ENCODE measurements at places on chromosomes 6 and 20. TPM values are rescaled to one million over a fixed set of nuclear protein-coding genes. Genes with fewer than 3 reads are reported as not detected.
A peak's percentile ranks its signal among the peaks of the same experiment; 100 is the strongest.

- no peak overlapping the region for H3K4me3 ChIP-seq
- DNase-seq: peak; percentile 37
- peaks cover 60% of the 10 kb centered on the region for H3K4me1 ChIP-seq
- no peaks in the 10 kb centered on the region for H3K36me3 ChIP-seq
Observed at GRCh38 chr6:156880913-156881312, 103.7 kb downstream of the ARID1B start.

DNA sequence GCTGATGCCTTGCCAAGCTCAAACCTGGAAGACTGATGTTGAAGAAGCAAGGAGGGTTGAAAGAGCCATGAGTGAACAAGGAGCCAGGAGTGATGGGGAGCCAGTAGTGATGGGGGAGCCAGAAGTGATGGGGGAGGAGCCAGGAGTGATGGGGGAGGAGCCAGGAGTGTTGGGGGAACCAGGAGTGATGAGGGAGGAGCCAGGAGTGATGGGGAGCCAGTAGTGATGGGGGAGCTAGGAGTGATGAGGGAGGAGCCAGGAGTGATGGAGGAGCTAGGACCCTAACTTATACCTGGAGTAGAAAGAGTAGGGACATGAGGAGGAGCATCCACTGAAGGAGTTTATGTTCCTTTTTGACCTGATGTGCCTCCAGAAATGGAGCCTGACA lies 14.6 kb upstream of the CD93 start:
- no peaks in the 10 kb centered on the region for H3K27me3 ChIP-seq
- H3K36me3 ChIP-seq: no peaks in the 10 kb centered on the region

DNA sequence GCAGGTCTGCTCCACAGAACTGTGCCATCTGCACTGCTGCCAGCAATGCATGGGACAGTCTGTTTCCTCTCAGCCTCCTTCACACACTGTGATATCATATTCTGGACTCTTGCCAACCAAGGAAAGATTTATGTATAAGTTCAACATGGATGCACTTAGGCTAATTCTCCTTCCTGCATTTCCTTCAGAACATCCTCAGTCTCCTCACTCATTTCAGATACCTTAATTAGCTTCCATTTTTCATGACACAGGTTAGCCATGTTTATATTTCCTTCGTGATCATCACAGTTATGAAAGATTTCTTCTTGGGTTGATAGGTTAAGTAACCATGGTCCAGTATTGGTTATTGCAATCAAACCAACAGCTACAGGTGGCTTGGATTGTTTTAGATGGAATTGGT lies 46.4 kb upstream of the DDR1 start:
- H3K4me1 ChIP-seq: peaks cover 15% of the 10 kb centered on the region
- H3K27ac ChIP-seq: no peak overlapping the region
- no peaks in the 10 kb centered on the region for H3K36me3 ChIP-seq
- H3K4me3 ChIP-seq: no peak overlapping the region
- no peaks in the 10 kb centered on the region for H3K27me3 ChIP-seq

DNA sequence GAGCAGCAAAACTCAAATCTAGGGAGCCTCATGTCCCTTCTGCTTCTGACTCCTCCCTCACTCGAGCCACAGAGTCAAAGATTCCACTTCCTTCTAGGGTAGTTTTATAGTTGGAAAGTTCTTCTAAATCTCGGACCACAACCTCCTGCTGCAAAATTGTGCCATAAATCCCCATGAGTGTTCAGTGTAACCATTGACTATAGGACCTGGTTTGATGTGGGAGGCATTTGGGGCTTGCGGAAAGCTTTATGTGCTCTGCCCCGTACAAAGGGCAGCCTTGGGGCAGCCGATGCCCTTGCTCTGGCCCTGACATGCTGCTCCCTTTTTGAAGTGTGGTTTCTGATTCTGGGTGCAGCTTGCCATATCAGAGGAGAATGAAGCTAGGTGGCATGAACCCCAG lies 43.6 kb upstream of the IER3 start:
- H3K4me1 ChIP-seq: peaks cover 4% of the 10 kb centered on the region
- no peak overlapping the region for H3K27ac ChIP-seq

GRCh38 chr6:32983964-32984621 lies 15.7 kb downstream of the BRD2 start:
- H3K27me3 ChIP-seq: no peaks in the 10 kb centered on the region
- H3K27ac ChIP-seq: peak overlapping the region; percentile 39
- peaks cover 43% of the 10 kb centered on the region for H3K4me1 ChIP-seq
- no peak overlapping the region for H3K4me3 ChIP-seq
- peaks cover 12% of the 10 kb centered on the region for H3K36me3 ChIP-seq

GRCh38 chr6:75108333-75108974 lies 97.4 kb downstream of the COL12A1 start:
- no peaks in the 10 kb centered on the region for H3K4me1 ChIP-seq
- H3K36me3 ChIP-seq: no peaks in the 10 kb centered on the region
- H3K27ac ChIP-seq: no peak overlapping the region
- DNase-seq: no peak
- H3K27me3 ChIP-seq: no peaks in the 10 kb centered on the region

DNA sequence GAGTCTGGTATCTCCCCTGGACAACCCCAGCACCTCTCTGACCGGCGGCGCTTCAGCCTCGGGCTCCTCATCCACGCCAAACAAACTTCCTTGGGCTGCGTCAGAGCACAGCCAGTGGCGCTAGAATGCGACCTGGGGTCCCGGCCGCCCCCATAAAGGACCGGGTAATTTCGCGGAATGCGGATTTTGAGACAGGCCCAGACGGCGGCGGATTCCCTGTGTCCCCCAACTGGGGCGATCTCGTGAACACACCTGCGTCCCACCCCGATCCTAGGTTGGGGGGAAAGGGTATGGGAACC lies 1.6 kb downstream of the FOXP4 start:
- H3K27me3 ChIP-seq: no peaks in the 10 kb centered on the region
- H3K36me3 ChIP-seq: no peaks in the 10 kb centered on the region
- peak overlapping the region; percentile 86 for H3K27ac ChIP-seq
- H3K4me1 ChIP-seq: peaks cover 59% of the 10 kb centered on the region
- no peak for DNase-seq
- peak overlapping the region; percentile 94 for H3K4me3 ChIP-seq

GRCh38 chr20:17501701-17502100 lies 29.5 kb downstream of the BFSP1 start:
- DNase-seq: no peak
- H3K4me1 ChIP-seq: peaks cover 12% of the 10 kb centered on the region
- no peaks in the 10 kb centered on the region for H3K27me3 ChIP-seq
- no peak overlapping the region for H3K4me3 ChIP-seq

DNA sequence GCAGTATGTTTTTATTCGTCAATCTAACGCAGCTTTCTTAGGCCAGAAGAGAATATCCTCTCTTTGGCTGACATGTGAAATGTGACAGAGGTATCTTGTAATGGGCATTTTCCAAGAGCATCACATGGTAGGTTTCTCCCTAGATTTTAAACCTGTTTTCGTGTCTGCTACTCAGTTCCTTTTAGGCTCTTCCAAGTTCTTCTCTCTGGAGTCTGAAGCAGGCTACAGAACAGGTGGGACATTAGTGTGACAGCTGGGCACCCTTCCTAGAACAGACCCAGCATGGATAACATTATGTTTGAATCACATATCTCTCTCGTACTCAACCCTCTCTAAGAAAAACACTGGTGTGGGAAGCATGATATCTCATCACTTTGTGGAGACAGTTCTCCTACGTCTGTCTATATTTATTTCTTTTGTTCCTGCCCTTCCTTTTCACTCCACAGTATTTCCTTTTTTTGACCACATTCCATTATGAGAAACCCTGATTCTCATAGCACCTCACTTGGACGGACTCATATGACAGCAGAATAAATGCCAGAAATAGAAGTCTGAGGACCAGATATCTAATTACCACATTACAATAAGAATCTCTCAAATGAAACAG lies 263.4 kb downstream of the NKAIN2 start:
- H3K4me3 ChIP-seq: no peak overlapping the region
- no peaks in the 10 kb centered on the region for H3K4me1 ChIP-seq
- no peak for DNase-seq
- no peaks in the 10 kb centered on the region for H3K27me3 ChIP-seq
- no peaks in the 10 kb centered on the region for H3K36me3 ChIP-seq
- H3K27ac ChIP-seq: no peak overlapping the region

DNA sequence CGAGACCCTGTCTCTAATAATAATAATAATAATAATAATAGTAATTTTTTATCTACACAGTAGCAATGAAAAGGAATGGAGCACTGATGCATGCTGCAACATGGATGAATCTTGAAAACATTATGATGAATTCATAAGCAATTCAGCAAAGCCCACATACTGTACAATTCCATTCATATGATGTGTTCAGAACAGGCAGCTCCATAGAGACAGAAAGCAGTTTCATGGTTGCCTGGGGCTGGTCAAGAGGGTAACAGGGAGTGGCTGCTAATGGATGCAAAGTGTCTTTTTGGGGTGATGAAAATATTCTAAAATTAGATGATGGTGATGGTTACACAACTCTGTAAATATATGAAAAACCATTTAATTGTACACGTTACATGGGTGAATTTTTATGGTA lies 43.6 kb downstream of the SLC24A3 start:
- no peak overlapping the region for H3K4me3 ChIP-seq
- peak; percentile 25 for DNase-seq
- no peaks in the 10 kb centered on the region for H3K27me3 ChIP-seq
- no peak overlapping the region for H3K27ac ChIP-seq

The ADAM33 gene
- total RNA-seq: 11.2 TPM

The ROMO1 gene
- total RNA-seq: 55.0 TPM

The NFKBIE gene
- 18.9 TPM for total RNA-seq

The CST2 gene
- total RNA-seq: not detected

The RUNX2 gene
- 1.0 TPM for total RNA-seq

The SYS1 gene
- total RNA-seq: 15.3 TPM

The BTNL2 gene
- total RNA-seq: not detected

Measured in body of pancreas (tissue), 4 donors.